ENCODE measurements at places on chromosomes 5 and 9.

GRCh38 chr9:116193636-116194035 is 40.0 kb downstream of the PAPPA start:
- no peak for DNase-seq

- DNase-seq: no peak
Observed at GRCh38 chr5:96278981-96279380, 154.1 kb downstream of the PCSK1 start.

DNA sequence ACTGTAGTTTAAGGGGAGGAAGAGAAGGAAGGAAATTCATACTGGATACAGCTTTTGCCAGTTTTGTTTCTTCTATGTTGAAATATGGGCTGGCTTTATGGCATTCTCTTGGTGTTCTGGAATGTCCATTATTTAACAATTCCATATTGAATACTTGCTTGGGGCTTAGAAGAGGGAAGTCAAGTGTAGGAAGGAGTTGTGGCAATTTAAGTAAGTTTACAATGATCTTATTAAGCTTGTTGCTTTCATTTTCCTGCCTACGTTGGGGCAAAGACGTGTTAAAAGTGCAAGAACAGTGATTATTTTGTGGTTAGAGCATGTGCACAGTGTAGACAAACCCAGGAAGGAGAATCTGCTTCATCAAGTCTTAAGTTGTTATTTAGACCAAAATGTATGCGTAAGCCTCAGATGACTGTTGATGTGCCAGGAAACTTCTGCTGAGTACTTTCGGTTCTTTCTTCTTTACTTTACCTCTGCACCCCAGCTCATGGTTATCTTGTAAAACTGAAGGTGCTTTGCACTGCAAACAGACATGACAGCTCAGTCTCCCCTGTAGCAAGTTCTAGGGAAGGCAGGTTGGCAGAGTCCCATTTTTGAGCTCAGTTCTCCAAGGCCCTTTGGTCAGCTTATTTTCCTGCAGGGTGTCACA is 75.8 kb downstream of the F2RL2 start:
- DNase-seq: no peak

GRCh38 chr5:37786862-37787519 is 52.9 kb downstream of the GDNF start:
- DNase-seq: no peak

DNA sequence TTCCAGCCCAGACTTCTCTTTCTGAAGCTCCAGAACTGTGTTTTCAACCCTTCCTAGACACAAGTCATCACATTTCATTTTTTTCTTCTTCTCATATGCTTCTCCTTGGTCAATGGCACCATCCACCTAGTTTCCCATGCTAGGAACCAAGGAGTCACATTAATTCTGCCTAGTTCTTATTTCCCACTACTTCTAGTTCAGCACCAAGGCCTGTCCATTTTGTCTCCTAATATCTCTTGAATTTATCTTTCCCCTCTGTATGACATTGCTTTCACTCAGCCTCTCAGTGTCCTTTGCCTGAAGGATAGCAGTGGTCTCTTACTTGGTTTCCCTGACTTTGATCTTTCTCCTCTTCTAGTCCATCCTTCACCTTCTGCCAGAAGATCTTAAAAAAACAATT is 38.8 kb downstream of the ARHGEF28 start:
- DNase-seq: no peak

GRCh38 chr9:130039528-130040147 is 3.4 kb downstream of the FNBP1 start:
- DNase-seq: no peak

- DNase-seq: no peak
Observed at GRCh38 chr5:169656125-169656901, 19.2 kb downstream of the DOCK2 start.

DNA sequence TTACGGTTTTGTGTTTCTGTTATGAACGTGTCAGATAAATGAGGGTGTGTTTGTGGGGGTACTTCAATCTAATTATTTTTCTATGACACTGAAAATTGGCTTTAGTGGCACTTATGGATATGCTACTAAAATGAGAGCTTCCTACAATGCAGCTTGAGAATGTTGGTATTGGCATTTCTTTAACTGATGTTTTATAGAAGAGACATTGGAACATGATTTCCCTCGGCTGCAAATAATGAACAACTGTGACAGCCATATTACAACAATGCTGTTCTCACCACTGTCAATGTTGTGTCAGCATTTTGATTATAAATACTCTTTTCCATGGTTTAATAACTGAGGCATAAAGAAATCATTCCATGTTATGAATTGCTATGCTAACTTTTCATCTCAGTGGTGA is 279.4 kb downstream of the KDM4C start:
- DNase-seq: no peak

- DNase-seq: no peak
Observed at GRCh38 chr9:92482329-92482728, at the start of gene ASPN. Gene ASPN, minus strand, starts transcription at chr9:92482506.

DNA sequence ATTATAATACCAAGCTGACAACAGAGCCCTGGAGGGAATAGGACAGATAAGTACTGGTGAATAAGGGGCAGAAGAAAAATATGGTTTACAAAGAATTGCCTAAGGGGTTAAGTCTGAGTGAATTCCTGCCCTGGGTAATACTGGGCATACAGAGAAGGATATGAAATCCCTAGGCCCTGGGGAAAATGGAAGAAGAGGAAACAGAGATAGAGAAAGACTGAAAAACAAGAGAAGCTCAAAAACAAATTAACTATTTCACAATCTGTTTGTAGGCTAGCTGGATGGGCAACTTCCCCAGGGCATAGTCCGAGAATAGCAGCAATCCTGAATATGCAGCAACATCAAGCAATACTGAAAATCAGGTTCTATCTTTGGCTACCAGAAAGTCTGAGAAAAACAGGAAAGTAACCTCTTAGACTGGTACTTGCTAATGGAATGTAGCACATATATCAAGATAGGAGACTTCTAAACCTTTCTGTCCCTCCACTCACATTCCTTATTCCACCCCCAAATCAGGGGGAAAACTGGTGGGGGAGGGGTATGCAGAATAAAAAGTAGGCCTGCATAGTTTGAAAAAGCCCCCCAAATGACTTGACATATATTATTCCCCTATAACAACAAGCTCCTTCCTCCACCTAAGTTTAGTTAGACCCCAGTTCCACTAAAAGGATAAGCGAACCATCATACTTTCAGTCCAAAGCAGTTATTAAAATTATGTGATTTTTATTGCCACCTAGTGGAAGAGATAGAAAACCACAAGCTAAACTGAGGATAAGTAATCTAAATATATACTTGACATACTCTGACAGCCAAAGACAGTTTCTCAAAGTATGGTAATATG is 20.6 kb downstream of the SLC38A9 start:
- no peak for DNase-seq

DNA sequence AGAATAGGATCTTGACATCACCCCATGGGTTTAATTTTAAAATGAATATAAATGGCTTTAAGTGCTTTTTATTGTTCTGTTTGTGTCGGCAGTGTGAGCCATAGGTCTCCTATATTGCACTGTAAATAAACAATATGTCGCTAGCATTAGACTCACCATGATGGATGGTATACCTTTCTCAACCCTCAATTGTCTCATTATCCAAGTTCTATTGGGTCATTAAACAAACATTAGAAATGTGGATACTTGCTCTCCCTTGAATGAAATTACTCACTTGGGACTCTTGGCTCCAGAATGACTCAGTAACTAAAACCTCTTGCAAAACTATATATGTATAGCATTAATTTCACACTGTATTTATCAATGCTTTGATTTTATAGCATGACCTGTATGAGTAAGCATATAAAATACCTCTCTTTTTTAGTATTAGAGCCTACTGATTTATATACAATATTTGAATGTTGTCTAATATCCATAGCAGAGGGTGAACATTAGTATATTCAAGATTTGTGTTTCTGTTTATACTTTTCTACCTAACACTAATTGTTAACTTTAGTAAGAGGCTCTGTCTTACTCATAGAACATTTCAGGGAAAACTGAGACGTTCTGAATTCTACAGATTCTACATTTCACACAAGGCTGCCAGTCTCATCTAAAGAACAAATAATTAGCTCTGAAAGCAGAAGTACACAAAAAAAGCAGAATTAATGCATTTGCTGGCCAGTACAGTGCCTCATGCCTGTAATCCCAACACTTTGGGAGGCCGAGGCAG is 303.8 kb upstream of the PRR16 start:
- DNase-seq: no peak

DNA sequence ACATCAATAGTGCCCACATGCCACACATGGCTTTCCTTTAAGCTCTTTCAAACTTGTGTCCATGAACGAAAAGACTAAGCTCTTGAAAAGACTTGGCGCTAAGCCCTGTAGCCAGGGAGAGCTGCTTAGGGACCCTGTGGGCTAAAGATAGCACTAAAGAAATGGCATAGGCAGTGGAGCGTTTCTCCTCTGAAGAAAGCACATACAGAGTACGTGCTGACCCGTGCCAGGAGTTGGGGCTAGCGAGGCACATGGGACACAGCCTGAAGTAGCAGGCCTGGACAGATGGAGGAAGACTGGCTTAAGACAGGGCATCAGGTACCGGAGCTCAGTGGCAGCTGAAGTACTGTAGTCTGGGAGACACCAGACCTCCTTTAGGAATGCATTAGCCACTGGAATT is 39.7 kb downstream of the ADGRV1 start:
- no peak for DNase-seq

Data from GM18507 (cell line).